Colonic mucosa (tissue), 4 donors: ENCODE measurements at places on chromosomes 11 and 22. TPM values are rescaled to one million over a fixed set of nuclear protein-coding genes. Genes with fewer than 3 reads are reported as not detected.
A peak's percentile ranks its signal among the peaks of the same experiment; 100 is the strongest.

GLB1L2 gene
- 27.2 TPM for total RNA-seq

PDGFD gene
- total RNA-seq, result 5.4 TPM

PLEKHB1 gene
- 20.1 TPM for total RNA-seq

RFPL2 gene
- total RNA-seq, result not detected

- no peaks in the 10 kb centered on the region for H3K36me3 ChIP-seq
- DNase-seq, result peak; percentile 43
- no peaks in the 10 kb centered on the region for H3K27me3 ChIP-seq
- peak within 1 kb of the TSS; percentile 87 for H3K27ac ChIP-seq
- no peaks in the 10 kb centered on the region for H3K4me1 ChIP-seq
Observed at GRCh38 chr11:114295676-114296604, at the start of gene NNMT. TSS of gene NNMT (plus strand) at chr11:114296399. CDS start at chr11:114296557, 158 bp downstream.

DNA sequence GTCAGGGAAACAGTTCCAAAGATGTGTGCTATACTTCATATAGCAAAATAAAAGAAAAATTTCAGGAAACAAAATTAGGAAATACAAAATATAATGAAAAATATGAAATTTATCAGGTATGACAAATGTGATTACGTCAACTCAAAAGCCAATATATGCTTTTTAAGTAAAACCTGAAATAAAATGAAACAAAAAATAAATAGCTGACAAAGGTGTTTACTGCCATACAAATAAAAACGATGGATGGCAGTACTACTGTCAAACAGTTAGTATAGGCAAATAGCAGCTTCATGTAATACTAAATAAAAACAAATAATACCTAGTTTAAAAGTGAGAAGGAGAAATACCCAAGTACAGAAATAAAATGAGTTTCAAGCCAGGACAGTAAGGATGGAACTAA, 13.7 kb downstream of the CEP57 start:
- DNase-seq, result no peak
- no peak overlapping the region for H3K27ac ChIP-seq
- H3K4me1 ChIP-seq, result no peaks in the 10 kb centered on the region
- no peaks in the 10 kb centered on the region for H3K27me3 ChIP-seq

DNA sequence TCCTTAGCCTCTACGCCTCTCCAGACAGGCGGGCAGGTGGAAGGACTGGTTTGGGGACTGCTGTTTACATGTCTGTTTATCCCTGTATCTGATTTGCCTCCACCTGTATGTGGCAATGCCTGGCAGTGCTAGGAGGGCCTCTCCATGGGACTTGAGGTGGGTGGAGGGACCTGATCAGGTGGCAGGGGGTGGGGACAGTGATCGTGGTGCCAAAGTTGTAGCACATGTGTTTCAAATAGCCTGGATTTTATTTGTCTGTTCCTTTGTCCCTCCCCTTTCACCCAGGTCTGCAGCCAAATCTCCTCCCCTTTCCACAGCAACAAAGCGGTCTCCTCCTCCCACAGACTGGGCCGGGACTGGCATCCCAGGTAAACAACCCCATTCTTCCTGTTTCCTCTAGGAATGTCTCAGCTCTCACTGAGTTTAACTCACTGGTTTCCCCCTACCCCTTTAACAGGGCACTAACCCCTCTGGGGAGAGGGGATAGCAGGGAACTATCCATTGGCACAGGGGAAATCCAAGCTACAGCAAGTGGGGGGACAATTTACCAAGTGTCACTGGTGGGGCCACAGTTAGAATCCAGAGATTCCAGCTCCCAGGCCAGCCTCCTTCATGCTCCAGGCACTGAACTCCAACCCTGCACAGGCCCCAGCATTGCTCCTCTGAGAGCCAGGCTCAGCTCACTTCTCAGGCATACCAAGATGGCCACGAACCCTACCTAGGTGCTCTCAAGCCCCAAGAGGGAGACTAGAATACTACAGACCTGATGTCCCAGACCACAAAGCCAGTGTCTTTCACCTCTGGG, 22.9 kb upstream of the TLCD5 start:
- H3K4me3 ChIP-seq, result no peak overlapping the region
- no peaks in the 10 kb centered on the region for H3K36me3 ChIP-seq
- peak overlapping the region; percentile 47 for H3K27ac ChIP-seq
